Adrenal gland (tissue), 19 donors: ENCODE measurements at places on chromosomes 16 and 17. TPM values are rescaled to one million over a fixed set of nuclear protein-coding genes. Genes with fewer than 3 reads are reported as not detected.

TUBB3 gene
- 13.2 TPM for polyA plus RNA-seq

KRT23 gene
- not detected for polyA plus RNA-seq

CCL14 gene
- polyA plus RNA-seq: 250 TPM

TBC1D26 gene
- polyA plus RNA-seq: 0.48 TPM

SHMT1 gene
- polyA plus RNA-seq: 6.8 TPM

CALB2 gene
- 28.1 TPM for polyA plus RNA-seq

SOCS1 gene
- 0.53 TPM for polyA plus RNA-seq

OMG gene
- polyA plus RNA-seq: 0.48 TPM

TP53TG3B gene
- polyA plus RNA-seq: 0.07 TPM

C17orf67 gene
- polyA plus RNA-seq: 3.3 TPM

GINS2 gene
- 1.2 TPM for polyA plus RNA-seq

EVPL gene
- polyA plus RNA-seq: 0.02 TPM

ACE gene
- polyA plus RNA-seq: 34.0 TPM

WFIKKN1 gene
- polyA plus RNA-seq: 3.9 TPM

GPRC5C gene
- polyA plus RNA-seq: 29.8 TPM

RPL23 gene
- 2,815 TPM for polyA plus RNA-seq

MYCBPAP gene
- 2.2 TPM for polyA plus RNA-seq

VAT1L gene
- 29.8 TPM for polyA plus RNA-seq

TBC1D3E gene
- 0.16 TPM for polyA plus RNA-seq

KRT25 gene
- not detected for polyA plus RNA-seq

ACSM2A gene
- polyA plus RNA-seq: 0.03 TPM

PRR11 gene
- 1.6 TPM for polyA plus RNA-seq

ADAD2 gene
- polyA plus RNA-seq: not detected

KCNH6 gene
- not detected for polyA plus RNA-seq
